ENCODE measurements at places on chromosomes 5 and 9.
A peak's percentile ranks its signal among the peaks of the same experiment; 100 is the strongest.

DNA sequence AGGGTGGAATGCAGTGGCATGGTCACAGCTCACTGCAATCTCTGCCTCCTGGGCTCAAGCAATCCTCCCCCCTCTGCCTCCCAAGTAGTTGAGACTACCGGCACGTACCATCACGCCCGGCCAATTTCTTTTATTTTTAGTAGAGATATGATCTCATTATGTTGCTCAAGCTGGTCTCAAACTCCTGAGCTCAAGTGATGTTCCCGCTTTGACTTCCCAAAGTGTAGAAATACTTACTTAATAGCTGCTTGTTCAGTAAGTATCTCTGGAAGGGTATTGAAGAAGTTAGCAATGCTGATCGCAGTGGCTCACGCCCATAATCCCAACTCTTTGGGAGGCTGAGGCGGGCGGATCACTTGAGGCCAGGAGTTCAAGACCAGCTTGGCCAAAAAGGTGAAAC, 35.7 kb upstream of the PLIN2 start:
- DNase-seq = no peak

DNA sequence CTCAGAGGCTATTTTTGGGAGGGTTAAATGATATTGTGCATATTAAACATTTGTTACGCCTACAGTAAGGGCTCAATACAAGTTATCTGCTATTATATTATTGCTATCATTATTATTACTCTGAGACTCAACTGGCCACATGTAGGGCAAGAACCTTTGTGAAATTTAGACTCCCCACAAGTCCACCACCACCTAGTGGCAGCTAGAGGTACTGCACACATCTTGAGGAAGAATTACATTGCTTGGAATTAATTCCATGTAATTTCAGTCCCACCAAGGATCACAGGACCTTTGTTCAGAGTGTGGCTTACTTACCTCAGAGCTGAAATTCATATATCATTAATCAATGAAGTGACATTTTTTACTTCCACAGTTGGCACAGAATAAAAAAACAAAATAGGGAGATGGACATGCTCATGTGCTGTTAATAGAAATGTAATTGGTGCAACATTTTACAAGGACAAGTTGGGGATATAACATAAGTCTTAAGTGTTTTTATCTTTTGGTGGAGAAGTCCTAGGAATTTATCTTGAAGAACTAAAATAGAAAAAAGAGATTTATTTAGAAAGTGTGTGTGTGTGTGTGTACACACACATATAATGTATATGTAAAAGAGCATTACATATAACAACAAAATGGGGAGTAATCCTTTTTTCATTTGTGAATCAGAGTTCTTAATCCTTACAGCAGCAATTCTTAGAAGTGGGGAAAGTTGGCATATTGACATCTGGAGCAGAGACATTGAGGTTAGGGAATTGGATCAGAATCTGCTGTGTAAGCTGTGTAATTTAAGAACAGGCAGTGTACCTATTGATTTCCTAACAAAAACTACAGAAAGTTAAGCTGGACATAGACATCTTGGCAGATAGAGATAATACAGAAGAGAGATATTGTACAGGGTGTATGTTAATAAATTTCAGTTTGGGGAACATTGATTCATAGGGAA, 11.2 kb downstream of the MSANTD3 start:
- peak; percentile 80 for DNase-seq

DNA sequence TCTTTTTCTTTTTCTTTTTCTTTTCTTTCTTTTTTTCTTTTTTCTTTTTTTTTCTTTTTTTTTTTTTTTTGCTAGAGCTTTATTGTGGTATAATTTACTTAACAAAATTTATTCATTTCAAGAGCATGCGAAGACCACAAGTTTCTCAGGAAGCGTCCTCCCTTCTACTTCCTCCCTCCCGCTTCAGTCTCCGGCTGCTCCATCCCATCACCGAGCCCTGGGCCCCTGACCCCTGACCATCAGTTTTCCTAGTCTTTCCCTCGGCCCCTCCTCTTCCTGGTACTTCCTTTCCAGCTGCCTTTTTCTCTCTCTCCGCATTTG, 34.7 kb downstream of the C9orf152 start:
- DNase-seq = no peak

DNA sequence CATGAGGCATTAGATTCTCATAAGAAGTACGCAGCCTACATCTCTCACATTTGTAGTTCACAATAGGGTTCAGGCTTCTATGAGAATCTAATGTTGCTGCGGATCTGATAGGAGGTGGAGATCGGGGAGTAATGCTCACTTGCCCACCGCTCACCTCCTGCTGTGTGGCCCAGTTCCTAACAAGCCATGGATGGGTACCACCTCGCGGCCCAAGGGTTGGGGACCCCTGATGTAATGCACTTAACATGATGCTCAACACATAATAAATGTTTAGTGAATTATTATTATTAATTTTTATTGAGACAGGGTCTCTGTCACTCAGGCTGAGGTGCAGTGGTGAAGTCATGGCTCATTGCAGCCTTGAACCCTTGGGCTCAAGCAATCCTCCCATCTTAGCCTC, 104.7 kb upstream of the IL7R start:
- DNase-seq = no peak

DNA sequence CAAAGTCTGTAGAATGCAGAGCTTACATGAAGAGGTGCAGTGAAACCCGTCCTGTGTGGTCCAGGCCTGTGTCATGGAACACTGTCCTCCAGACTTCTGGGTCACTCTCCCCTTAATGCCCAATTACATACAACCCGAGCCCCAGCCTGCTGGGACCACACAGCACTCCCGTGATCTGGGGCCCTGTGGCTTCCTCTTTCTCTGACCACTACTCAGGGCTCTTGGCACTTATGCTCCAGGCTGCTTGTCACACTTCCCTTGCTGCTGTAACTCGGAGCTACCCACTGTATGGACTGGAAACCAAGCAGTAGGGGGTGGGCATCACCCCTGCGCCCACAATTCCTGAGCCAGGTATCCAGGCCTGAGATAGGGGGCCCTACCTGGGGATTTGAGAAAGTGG, 10.3 kb upstream of the IL3 start:
- DNase-seq = no peak

DNA sequence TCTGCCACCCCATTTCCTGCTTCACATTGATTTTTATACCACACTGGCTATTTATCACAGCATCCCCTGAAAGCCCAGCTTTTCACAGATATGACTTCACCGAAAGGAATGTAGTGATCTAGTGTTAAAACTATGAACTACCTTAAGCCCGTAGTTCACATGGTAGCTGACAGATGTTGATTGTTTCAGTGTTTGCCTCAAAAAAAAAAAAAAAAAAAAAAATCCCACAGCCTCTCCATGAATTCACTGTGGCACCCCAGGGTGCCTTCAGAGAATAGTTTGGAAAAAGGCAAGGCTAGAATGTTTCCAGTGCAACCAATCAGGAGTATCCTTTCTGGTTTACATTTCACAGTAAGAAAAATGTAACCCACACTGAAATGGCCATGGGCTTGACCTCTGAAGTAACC, 37.1 kb downstream of the GLIS3 start:
- no peak for DNase-seq

DNA sequence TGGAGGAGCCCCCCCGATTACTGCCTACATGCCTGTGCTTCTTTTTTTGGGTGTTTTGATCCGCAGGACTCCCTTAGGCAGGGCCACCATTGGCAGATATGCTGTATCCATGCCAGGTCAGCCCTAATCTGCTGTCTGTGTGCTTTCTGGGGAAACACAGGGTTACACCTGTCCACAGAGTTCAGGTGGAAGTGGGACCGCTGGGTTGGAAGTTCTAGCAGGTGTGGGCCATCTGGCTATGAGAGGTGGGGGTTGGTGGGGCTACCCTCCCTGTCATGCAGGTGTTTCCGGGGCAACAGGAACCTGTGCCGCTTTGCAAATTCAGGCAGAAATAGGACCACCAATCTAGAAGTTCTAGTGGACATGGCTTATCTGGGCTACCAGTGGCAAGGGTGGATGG, 17.0 kb downstream of the IFNE start:
- no peak for DNase-seq

DNA sequence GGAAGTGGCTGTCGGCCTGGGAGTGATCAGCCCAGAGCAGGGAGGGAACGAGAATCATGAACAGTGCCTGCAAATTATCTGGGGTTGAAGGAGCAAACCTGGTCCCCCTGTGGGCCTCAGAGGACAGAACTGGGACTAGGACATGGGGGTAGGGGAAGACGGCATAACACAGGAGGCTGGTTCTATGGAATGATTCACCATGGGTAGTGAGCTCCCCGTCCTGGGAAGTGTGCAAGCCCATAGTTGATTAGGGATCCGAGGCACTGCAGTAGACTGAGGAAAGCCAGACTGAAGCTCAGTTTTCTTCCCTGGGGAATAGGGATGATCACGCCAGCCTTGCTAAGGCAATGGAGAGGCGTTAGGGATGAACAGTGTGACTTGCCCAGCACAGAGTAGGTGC, 5.6 kb downstream of the ADGRD2 start:
- no peak for DNase-seq

GRCh38 chr5:160165137-160166068, 46.2 kb upstream of the PWWP2A start:
- DNase-seq = peak; percentile 83

DNA sequence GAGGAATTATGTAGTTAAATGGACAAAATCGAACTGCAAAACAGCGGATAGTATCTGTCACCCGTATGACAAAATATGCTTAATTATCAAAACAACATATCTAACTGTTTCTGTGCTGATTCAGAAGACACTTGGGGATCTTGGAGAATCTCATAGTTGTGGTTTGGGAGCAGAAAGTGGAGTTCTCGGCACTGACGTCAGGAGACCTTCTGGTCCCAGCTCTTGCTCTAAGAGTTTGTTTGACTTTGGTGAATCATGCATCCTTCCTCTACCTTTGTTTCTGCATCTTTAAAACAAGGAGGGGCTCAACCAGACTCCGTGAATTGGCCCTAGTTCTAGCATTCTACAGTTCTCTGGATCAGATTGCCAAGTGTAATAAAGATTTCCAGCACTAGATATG, 37.0 kb upstream of the TAF1L start:
- no peak for DNase-seq

- no peak for DNase-seq
These were observed 849.9 kb upstream of the SEMA6A start for GRCh38 chr5:117424559-117424958.

GRCh38 chr9:121748074-121748473, 96.6 kb downstream of the DAB2IP start:
- DNase-seq = no peak

DNA sequence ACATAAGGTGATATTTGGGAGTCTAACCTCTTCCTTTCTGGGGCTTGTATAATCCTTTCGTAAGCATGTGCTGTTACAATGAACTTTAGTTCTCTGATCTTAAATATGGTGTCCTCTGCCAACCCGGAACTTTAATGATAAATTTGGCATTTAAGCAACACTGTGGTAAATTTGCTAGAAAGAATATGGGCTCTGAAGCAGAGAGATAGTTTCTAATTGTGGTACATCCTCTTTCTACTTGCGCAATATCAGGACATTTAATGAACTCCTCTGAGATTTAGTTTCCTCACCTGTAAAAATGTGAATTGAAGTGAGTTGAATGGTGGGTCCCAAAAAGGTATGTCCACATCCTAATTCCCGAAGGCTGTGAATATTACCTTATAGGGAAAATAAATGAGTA, 364.7 kb downstream of the CAAP1 start:
- no peak for DNase-seq

- peak; percentile 29 for DNase-seq
These were observed 50.3 kb downstream of the MAN2A1 start for GRCh38 chr5:109739741-109740728.

- peak; percentile 53 for DNase-seq
These were observed 64.2 kb upstream of the ABL1 start for GRCh38 chr9:130770679-130771442.

DNA sequence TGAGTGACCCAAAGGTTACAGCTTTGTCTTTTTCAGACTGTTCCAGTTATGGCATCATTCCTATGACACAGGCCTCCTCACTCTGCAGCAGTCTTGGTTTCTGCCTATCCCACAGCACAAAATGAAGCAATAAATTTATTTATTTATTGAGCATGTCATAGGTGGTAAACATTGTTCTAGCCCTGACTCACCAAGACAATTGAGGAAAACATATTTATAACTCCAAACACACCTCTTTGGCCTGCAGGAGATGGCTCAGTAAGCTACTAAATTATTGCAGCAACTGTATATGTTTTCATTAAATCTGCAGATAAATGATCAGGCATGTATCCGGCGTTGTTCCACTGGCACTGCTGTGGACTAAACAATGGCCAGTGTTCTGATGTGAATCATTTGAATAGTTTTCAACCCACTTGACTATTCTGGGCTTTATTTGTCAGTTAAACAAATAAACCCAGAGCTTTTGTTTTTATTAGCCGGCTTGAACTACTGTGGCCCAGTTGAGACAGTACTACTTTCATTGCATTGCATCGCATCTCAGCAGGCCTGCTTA, 83.2 kb downstream of the FOXD1 start:
- no peak for DNase-seq

GRCh38 chr9:134624621-134625181, 16.9 kb upstream of the COL5A1 start:
- no peak for DNase-seq

- DNase-seq = no peak
These were observed 831 bp downstream of the RMRP start for GRCh38 chr9:35656831-35657545.

GRCh38 chr9:112443636-112444035, 43.0 kb upstream of the KIAA1958 start:
- DNase-seq = no peak

GRCh38 chr9:84992381-84992780, 322.9 kb downstream of the NTRK2 start:
- DNase-seq = no peak

DNA sequence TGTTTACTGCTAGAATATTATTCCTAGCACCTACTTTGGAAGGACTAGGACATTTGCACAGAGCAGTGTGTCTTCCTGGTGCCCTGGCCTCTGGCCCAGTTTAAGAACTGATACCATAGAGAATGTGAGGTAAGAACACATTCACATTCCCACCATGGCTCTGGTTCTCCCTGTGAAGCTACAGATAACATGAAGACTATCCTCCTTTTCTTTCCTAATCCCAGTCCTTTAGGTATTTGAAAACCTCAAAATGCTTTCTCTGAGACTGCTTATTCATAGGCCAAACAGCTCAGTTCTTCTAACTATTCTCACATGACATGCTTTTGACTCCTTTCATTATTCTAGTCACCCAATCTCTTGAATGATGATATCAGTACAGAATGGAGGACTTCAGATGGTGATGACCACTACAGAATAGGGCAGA, 11.9 kb downstream of the FAM219A start:
- no peak for DNase-seq

DNA sequence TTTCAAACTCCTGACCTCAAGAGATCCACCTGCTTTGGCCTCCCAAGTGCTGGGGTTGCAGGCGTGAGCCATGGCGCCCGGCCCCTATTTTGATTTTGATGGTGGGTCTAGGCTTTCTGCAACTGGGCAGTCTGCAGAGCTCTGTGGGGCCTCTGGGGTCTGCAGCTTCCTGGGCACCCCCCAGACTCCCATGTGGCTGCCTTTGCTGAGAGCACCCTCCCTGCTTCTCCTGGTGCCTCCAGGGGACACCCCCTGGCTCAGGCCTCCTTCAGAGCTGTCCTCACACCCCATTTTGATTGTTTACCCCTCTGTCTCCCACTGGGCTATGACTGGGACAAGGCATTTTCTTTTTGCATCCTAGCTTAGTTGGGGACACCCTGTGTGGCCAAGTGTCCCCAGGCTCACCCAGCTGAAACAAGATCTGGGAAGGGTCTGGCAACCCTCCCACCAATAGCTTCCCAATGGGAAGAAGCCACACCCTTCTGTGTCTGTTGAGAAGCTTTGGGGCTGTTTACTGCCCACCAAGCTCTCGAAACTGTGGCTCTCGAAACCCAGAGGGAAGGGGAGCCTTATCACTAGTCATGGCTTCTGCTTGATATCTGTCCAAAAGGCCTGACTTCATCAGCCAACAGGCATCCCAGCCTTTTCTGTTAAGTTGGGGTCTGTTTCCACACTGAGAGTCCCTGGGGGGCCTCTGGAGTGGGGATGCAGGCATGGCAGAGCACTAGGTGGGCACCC, 204.4 kb upstream of the IER5L start:
- DNase-seq = no peak
